ENCODE measurements at places on chromosomes 16 and 17.

GRCh38 chr16:6897876-6898485 is 434.7 kb upstream of the RBFOX1 start:
- no peak for DNase-seq

DNA sequence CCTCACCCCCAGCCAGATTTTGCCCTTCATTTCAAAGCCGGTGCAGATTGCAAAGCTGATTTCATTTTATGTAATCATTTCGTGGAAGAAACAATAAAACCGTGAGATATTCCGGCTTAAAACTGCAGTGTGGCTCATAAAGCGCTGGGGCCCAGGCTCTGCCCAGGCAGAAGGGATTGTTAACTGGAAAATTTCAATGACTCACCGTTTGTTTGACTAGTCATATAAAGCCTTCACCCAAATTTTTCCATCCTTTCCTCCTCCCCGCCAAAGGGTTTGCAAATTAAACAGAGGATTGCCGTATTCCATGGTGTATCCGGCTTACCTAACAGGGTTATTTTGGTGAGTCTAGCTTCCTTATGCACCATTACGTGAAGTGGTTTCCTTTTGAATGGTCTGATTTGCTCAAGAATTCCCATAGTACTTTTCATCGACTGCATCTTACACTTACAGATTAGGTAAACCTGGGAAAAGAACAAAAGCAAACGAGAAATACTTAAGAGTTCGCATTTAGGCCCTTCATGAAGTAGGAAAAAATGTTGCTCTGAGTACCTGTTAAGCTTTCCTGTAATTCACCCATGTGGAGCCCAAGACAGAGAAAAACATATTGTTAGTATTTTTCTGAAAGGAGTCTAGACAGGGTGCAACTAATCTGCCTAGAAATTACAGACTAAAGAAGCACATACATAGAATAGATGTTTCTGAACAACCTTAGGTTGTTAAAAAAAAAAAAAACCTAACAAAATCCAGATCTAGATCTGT is 949 bp upstream of the GSPT1 start:
- no peak for DNase-seq

DNA sequence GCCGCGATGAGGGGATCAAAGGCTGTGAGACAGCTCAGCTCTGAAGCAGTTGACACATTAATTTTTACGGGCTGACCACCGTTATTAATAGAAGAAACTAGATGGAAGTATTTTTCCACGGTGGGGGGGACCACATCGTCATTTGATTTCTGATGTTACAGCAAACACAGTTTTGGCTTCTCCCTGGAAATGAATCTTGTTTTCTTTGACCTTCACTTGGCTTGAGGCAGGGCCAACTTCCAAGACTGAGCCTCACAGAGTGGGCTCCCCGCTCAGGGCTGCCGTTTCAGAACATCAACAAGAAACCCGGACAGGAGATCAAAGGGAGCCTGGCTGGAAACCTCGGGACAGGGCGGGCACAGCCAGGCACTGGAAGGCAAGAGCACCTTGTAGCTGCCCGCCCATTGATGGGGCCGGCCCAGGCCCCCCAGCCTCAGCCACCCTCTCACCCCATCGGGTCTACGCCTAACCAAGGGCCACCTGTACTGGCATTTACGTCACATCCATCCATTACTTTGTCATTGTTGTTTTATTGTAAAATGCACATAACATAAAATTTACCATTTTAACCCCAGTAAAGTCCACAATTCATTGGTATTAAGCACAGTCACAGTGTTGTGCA is 124.6 kb downstream of the C16orf95 start:
- DNase-seq, result no peak

- no peak for DNase-seq
Observed at GRCh38 chr16:57679767-57680482, 11.8 kb downstream of the ADGRG3 start.

GRCh38 chr17:7885367-7886226 is 3.0 kb upstream of the CHD3 start:
- peak; percentile 60 for DNase-seq

GRCh38 chr17:64067657-64068056 is 47.2 kb upstream of the ICAM2 start:
- no peak for DNase-seq

- peak; percentile 71 for DNase-seq
Observed at GRCh38 chr17:8740486-8740885, 4.2 kb downstream of the CCDC42 start.

DNA sequence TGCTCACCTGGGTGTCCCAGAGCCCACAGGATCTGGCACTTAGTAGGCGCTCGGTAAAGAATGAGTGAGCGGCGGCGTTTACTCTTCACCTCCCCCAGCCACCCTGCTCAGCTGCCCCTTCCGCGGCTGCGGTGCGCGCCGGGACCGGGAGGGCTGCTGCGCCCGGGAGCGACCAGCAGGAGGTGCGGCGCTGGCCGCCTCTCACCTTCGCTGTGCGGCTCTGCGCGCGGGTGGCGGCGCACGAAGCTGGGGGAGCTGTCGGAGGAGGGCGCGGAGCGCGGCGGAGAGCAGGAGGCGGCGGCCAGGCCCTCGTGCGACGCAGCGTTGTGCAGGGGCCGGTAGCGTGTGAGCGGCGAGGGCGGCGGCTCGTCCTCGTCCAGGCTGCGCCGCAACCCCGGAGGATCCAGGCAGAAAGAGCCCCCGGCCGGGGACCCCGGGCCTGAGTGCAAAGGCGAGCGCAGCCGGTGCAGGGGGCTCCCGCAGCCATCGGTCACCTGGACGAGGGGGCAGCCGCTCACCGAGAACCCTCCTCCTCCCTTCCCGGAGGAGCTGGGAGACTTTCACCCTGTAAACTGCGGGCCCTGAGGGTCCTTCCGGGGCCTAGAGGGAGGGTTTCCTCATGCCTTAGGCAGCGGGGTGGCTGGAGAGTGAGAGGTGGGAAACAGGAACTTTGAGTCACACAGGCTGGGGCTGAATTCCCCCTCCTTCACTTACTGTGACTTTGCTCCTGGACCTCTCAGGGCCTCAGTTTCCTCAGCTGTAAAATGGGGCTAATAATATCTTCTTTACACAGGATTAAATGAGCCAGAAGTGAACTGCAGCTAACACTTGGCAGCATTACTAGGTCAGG is 12.5 kb downstream of the SAMD14 start:
- DNase-seq, result peak; percentile 69

DNA sequence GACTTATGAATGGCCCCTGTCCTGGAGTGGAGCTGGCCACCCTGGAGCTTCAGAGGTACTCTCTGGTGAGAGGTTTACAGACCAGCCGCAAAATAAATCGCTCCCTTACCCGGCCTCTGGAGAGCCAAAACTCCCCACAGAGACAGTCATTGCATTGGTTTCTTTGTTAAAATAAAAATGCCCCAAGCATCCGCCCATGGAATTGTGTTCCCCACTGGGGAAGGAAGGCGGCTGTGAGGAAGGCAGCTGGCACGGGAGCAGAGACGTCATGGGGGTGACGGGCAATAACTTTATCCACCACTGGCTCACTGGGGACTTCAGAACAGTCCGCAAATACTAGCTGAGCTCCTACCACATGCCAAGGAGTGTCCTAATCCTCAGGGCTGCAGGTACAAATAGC is 266.2 kb upstream of the FOXF1 start:
- no peak for DNase-seq

DNA sequence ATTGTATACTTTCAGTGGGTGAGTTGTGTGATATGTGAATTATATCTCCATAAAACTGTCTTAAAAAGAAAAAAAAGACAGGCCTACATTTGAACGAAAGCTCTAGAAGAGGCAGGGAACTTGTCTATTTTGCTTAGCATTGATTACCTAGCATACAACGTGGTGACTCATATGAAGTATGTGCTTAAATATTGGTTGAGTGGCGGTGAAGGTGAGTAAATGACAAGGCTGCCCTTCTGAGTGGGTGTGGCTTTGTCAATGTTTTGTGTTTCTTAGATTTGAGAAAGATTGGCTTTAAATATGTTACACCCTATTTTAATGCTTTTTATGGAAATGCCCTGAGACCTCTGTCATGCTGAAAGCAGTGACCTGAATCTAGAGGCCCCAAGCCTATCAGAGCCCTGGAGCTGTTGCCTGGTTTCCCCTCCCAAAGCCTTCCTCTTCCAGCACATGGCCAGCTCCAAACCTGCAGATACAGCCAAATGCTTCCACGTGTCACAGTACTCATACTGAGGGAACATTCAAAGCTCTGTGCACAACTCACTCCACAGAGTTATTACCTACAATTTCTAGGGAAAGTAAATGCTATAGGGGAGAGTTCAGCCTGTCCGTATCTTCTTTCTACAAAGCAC is 260.0 kb downstream of the PHKB start:
- no peak for DNase-seq

DNA sequence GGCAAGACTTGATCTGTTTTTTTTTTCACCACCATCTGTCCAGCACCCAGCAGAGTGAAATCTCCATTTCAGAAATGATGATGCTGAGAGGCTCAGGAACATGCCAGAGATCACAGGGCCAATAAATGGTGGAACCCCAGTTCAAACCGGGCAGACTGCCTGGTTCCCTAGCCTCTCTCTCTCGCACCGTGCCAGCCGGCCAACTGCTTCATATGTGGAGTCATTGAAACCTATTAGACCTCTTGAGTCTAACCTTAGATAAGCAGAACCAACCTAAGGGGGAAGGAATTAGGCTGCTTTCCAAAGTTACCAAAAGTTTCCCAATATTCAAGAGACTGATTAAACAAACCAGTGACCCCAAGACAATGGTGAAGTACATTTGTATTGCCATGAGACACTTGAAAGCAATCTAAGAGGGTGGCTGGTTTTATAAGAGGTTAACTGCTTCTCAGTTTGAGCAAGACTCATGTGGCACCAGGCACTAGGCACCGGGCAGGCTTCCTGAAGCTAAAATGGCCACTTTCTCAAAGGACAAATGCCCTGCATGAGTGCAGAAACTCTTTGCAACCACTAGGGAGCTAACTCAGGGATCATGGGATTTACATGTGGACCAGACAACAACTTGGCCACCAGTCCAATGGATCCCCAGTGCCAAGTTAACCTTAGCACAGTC is 18.4 kb downstream of the TOX3 start:
- no peak for DNase-seq

GRCh38 chr17:42179911-42180410 is 981 bp downstream of the KCNH4 start:
- peak; percentile 21 for DNase-seq

- DNase-seq, result no peak
Observed at GRCh38 chr17:48317732-48318131, 112.3 kb downstream of the SKAP1 start.

DNA sequence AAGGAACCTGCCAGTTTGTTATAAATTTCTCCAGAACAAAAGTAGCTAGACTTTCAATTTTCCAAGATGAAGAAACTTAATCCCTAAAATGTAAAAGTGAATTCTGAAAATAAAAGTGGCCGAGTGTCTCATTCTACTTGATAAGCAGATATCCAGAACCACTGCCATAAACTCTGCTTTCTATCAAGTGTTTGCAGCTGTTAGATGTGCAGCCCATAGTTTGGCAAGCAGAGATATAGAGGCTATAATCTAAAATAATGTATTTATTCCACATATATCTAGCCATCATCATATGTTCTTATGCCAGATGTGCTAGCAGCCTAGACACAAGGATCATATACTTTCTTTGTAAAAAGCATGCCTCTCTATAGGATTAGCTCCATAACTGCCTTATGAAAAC is 14.7 kb upstream of the FBXL20 start:
- no peak for DNase-seq

GRCh38 chr16:68374961-68375660 is 64.3 kb downstream of the PRMT7 start:
- DNase-seq, result no peak

- no peak for DNase-seq
Observed at GRCh38 chr17:81925860-81926450, 1.6 kb downstream of the MAFG start.

DNA sequence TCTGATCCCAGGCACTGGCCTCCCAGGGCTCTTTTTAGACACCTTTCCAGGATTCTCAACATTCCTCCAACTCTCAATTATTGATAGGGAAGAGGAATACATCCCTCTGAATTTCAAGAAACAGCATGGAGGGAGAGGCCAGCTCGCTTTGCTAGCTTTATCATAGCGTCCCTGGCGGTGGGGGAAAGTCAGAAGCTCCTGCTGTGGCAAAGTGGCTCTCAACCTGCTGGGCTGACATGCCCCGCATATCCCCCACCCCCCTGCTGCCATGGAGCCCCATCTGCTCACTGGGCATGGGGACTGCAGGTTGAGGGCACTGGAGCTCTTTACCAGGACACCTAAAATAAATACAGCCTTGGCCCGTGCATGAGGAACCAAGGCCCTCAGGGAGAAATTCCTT is 140.3 kb downstream of the SLC39A11 start:
- no peak for DNase-seq

- DNase-seq, result no peak
Observed at GRCh38 chr16:65559846-65560245, 438.0 kb upstream of the CDH11 start.

GRCh38 chr16:7637446-7637845 is 304.8 kb downstream of the RBFOX1 start:
- no peak for DNase-seq

DNA sequence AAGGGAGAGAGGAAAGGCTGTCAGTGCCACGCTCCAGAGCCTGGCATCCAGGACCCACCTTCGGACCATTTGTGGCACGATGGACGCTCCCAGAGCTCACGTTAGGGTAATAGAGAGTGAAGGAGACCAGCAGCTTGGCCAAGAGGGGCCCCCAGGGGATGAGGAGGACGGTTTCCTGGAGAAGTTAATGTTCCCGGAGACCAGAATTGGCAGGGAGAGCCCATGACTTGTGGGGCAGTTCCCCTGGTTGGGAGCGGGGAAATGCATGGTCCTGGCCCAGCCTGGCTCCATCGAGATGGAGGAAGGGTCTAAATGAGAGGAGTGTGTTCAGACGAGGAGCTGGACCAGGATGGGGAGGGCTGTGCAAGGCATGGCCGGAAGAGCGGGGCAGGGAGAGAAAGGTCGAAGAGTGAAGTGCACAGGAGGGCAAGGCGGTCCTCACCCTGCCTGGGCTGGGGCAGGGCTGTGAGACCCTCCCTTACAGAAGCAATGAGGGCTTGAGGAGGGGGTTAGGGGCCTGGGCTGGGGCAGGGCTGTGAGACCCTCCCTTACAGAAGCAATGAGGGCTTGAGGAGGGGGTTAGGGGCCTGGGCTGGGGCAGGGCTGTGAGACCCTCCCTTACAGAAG is 2.9 kb upstream of the HIC1 start:
- no peak for DNase-seq

All from CD4-positive, alpha-beta T cell treated with Interleukin-10 for 1 hour (primary cell).